ENCODE measurements at places on chromosomes 7 and 10. TPM values are rescaled to one million over a fixed set of nuclear protein-coding genes. Genes with fewer than 3 reads are reported as not detected.

DNA sequence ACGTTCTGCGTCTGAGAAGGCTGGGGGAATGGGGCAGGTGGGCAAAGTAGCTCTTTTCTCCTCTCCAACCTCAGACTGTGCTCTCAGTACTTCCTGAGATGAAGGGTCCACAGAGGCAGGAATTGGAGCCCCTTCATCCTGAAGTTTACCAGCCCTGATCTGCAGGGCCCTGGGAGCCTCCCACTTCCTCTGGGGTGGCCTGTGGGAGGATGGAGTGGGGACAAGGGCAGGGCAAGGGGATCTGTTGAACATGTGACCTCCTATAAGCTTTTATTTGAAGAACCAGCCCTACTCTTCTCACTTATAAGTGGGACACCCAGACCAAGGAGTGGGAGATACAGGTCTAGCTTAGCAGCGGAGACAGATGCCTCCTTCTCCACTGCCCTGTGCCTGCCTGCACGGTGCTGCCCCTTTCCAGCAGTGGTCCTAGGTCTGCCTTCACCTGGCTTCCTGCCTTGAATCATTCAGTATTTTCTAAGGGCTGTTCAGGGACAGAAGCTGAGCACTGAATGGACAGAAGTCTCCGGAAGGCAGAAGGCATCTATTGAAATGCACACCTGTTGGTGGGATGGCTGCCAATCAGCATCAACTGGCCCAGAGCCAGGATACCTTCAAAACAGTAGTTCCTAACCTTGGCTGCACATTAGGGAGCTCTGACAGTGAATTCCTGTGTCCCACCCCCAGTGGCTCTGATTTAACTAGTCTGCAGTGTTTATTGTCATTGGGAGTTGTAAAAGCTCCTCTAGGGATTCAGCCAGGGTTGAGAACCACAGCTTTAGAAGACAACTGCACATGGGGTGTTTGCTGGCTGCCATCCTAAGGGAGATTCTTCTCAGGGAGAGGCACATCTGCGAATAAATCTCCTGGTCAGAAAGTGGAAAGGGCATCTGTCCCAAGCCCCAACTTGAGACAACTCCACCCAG is 2.7 kb upstream of the ARHGAP22 start:
- DNase-seq = no peak

GRCh38 chr7:55189878-55190436 is 171.1 kb downstream of the EGFR start:
- DNase-seq = no peak

Gene FRMPD2
- total RNA-seq = not detected

DNA sequence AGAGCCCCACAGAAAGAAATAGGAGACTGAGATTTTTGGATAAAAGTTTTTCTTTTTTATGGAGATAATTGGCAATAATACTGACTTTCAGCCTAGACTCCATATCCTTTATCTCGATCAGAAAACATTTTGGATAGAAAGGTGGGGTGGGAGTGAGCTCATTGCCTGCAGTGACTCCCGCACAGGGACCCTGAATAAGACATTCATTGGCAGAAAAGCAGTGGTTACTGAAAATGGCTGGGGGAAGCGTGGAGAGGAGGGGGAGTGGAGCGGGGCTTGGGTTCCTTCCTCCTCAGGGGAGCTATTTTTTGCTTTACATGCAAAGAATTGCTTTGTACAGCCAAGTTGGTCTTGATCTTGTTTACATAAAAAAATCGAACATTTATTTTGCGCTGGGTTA is 90.4 kb upstream of the BMPER start:
- DNase-seq = no peak

DNA sequence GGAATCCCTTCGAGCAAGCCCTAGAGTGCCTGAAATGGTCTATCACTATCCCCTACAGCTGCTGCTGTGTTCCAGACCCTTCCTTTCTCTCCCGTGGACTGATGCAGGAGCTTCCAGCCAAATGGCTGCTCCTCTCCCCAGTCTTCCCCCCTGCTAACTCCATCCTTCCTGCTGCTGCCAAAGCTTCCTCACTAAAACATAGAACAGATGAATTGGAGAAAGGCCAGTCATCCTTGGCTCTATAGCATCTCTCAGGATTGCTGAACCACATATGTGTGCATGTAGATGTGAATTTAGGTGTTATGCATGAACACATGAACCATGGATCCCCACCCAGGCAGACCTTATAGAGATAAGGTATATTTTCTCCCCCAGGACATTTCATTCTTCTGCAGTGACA is 60.7 kb downstream of the GPR26 start:
- no peak for DNase-seq

- no peak for DNase-seq
Observed at GRCh38 chr10:126250045-126250444, 138.2 kb downstream of the ADAM12 start.

DNA sequence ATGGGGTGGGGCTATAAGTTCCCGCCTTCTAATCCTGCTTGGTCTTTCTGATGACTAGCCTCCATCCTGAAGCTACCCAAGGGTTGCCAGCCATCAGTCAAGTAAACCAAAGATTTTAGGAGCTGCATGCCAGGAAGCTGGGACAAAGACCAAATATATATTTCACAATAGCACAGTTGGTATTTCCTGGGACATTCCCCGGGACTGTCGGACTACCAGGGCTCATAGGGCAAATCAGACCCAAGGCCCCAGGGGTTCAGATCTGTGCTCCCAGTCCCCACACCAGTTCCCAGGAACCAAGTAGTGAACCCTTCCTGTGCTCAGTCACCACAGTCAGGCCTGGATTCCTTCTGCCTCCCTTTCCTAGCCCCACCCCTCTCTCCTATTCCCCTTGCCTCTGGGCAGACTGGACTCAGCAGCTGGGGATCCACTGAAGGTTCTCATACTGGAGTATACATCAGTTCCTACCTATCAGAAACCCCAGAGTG is 5.7 kb upstream of the CXCL12 start:
- no peak for DNase-seq

GRCh38 chr7:27410812-27411544 is 168.4 kb downstream of the EVX1 start:
- no peak for DNase-seq

- DNase-seq = no peak
Observed at GRCh38 chr10:128070721-128071416, 55.4 kb downstream of the MKI67 start.

DNA sequence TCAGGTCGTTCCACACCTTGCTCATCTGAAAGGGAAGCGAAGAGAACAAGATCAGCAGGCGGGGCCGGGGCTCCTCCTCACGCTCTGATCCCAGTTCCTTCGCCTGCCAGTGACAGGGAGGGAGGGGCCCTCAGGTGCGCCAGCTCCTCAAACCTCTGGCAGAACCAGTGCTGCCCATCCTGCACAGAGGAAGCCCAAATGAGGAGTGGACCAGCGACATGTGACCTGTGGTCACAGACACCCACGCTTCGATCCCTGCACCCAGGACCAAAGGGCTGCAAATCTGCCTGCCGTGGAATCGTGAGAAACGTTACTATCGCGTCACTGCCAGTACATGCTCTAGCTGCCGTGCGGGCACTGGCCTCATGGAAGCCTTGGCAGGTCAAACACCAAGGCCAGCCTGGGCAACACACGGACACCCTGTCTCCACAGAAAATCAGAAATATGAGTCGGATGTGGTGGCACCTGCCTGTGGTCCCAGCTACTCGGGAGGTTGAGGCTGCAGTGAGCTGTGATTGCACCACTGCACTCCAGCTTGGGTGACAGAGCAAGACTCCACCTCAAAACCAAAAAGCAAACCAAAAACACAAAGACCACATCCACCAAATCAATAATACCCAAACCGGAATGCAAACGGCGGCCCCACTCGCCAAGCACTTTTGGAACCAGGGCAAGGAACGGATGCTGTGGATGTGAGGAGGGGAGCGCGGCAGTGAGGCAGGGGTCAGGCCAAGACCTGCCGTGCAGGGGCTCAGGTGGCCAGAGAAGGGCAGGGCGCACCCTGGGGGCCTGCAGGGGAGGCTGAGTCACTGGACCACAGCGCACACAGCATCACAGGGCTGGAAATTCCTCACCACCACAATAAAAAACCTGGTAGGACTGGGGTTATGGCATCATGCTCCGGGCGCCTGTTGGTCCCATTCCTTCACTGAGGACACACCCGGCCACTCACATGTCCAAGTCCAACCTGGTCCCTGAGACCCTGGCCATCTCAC is 13.4 kb downstream of the NUDT1 start:
- DNase-seq = no peak
